Activated T-cell treated with anti-CD3 and anti-CD28 coated beads for 1 hour (primary cell): ENCODE measurements at places on chromosomes 12 and 14.

GRCh38 chr12:84995641-84996040, 40.4 kb downstream of the TSPAN19 start:
- no peak for DNase-seq

DNA sequence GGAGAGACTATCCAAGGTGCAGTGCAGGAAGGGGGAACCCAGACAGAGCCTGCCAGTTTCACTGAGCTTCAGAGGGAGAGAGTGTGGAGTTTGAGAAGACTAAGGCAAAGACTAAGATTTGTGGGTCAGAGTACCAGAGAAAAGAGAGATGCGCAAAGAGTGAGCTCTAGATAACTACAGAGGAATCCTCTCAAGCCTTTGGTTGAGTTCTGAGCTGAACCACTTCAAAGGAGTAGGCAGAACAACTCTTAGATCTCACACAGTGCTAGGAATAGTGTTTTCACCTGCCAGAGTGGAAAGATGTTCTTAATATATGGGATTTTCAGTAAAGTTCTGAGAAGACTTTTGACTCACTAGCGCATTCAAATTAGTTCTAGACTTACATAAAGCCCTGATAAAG, 10.7 kb upstream of the M6PR start:
- DNase-seq, result no peak

GRCh38 chr12:131137836-131138637, 184.3 kb downstream of the ADGRD1 start:
- DNase-seq, result no peak

DNA sequence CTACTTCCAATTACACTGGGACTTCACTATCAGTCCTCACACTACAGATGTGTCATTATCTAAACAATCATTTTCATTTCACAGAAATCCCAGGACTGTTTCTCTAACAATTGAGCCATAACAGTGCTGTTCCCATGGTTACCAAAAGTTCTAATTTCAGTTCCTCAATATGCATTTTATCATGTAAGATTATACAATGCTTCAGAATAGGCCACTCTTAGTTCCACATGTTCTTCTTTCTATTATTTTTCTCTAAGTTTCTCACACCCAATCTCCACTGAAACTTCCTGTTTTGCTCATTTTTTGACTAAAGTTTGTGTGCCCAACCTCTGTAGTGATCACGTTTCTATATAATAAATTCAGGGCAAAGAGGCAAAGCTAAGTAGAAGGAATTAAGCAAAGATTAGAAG, 185.8 kb downstream of the DUSP6 start:
- no peak for DNase-seq

- no peak for DNase-seq
Measured at GRCh38 chr12:26318661-26319068, 123.3 kb downstream of the SSPN start.

- DNase-seq, result no peak
Measured at GRCh38 chr12:23228101-23228500, 603.1 kb downstream of the ETNK1 start.

DNA sequence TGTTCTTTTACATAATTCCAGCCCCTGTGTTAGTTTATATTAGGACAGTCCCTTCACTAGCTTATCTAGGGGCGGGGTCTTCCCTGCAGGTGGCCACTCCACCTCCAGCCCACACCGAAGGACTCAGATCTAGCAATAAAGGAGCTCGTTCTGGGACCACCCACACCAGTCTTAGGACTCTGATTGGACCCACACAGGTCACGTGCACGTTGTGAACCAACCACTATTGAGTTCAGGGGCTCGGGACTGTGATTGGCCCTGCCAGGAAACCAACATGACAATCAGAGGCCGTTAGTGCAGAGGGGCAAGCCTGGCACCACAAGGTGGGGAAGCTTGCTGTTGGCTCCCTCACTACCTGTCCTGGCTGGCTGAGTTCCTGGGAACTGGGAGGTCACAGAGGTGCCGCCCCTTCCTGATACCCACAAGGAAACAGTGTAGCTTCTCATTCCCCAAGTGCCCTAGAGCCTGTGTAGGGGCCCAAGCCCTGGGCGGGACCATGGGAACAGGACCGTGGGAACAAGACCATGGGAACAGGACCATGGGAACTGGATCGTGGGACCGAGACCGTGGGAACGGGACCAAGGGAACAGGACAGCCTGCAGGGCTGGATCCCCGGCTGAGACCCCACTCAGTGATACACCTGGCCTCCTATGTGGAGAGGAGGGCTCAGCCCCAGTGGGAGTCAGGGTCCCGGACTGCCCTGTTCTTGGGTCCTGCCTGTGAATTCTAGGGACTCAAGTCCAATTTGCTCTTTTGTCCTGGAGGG, 297.8 kb downstream of the ADGRD1 start:
- DNase-seq, result no peak

- DNase-seq, result no peak
Measured at GRCh38 chr12:77062846-77063461, 2.4 kb downstream of the E2F7 start.

DNA sequence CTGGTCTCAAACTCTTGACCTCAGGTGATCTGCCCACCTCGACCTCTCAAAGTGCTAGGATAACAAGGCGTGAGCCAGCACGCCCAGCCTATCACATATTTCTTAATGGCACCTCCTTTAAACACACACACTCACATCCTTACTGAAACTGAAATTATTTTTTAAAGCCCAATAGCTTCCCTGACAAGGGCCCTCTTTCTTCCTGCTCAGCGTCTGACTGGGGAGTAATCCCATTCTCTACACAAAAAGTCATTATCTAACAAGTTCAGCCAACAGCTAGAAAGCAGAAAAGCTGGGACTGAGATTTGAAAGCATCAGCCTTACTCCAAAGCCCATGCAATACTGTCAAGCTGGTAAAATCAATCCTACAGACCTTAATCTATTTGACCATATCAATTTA, 10.0 kb upstream of the AICDA start:
- no peak for DNase-seq

GRCh38 chr12:81699551-81699950, 59.6 kb downstream of the PPFIA2 start:
- DNase-seq, result no peak

- no peak for DNase-seq
Measured at GRCh38 chr12:108689314-108690190, 41.8 kb downstream of the CORO1C start.

DNA sequence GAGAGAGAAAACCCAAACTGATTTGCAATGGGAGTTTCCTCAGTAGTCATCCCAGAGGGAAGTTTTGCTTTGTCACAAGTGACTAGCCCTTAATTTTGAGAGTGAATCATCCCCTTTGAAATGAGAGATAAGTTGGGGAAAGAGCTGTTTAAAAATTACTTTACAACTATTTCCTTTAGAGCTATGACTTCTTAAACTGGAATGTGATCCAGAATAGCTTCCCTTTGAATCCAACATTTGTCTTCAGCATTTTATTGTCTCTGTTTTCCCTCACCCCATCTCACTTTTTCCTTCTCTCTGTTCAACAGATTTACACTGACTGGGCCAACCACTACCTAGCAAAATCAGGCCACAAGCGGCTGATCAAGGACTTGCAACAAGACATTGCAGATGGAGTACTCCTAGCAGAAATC, 109.3 kb downstream of the NAV3 start:
- no peak for DNase-seq

DNA sequence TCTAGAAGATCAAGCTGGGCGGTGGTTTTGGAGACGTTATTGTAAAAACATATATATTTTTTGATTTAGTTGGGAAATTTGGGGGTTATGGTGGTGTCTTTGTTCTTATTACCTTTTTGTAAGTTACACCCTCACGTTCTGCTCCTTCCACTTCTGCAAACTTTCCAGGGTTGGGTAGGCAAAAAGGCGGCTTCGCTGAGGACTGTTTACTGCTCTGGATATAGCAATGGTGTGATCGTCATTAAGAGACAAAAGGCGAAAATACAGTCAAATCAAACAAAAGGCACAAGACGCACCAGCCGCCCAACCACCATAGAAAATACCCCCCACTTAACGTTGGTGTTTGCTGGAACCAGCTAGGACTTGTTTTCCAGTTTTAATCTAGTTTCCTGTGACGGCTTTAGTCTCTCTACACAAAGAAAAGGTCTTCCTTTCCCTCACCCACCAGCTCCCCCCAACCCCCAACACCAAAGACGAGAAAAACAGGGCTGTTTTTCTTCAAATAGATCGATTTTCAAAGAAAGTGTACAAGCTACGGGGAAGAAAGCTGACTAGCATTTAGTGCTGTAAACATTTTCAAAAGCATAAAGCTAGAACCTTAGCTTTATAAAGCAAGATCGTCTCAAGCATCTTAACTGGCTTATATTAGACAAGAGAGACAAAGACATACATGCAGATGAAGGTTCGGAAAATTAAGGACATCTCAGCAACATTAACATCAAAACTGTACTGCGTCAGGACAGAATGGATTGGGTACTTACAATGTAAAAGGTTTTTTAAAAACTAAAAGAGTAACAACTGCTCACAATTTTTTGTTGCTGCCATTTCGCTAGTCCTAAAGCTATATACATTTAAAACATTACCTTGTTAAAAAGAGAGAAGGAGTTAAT, 2.0 kb upstream of the SETD1B start:
- DNase-seq, result peak; percentile 26

- no peak for DNase-seq
Measured at GRCh38 chr12:121741743-121742142, 29.2 kb downstream of the TMEM120B start.

GRCh38 chr12:131850856-131851559, 22.8 kb downstream of the MMP17 start:
- no peak for DNase-seq

DNA sequence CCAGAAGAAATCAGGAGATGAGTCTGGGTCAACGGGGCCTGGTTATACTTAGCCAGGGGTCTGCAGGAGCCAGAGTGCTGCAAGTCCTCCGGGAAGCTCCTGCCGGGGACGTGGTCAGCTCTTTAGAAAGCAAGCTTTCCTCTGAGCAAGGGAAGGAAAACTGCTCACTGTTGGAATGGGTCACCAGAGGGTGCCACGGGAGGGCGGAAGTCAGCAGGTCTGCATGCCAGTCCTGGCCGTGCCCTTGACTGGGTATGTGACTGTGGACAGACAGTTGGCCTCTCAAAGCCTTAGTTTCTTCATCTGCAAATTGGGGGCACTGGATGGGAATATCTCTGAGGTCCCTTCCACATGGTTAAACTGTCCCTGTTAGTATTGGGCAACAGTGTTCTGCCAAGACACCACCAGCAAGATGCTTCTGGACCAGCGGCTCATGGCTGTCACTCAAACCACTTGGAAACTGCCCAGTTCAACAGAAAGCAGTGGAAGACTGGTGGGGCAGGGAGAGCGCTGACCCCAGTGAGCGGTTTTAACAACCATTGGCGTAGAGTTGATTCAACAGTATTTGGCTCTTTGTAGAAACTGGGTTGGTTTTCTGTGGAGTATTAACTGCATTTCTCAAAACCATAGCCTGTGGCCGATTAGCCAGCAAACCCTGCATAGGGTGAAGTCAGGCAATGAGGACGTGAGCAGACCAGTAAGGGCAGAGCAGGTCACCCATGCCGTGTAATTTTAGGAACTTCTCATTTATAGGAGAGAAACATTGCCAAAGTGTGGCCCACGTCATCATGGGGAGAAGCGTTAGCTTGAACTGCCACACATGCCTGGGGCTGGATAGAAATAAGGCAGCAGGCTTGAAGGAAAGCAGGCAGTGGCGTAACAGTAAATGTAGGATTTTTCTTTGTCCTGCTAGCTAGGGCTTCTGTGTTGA, 163.9 kb upstream of the PRMT8 start:
- no peak for DNase-seq

- no peak for DNase-seq
Measured at GRCh38 chr12:40730281-40730680, 38.0 kb downstream of the CNTN1 start.

DNA sequence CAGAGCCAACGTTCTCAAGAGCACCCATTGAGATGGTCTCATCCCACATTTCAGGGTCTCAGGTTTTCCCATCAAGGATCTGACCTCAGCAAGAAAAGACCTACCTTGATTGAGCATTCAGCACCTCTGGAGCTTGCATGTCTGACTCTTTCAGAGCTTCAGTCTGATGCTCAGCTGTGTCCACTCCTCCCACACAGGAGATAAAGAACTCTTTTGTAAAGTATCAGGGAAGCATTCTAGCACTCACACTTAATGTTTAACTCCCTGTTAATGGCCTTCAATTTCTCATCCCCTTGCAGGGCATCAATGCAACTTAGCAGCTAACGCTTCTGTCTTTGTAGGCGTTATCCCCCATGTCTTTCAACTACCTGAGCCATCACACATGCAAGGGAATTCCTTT, 124.1 kb downstream of the GALC start:
- DNase-seq, result no peak

GRCh38 chr14:65255583-65256461, 153.5 kb upstream of the MAX start:
- DNase-seq, result no peak

- no peak for DNase-seq
Measured at GRCh38 chr14:53016491-53016890, 65.6 kb upstream of the FERMT2 start.

DNA sequence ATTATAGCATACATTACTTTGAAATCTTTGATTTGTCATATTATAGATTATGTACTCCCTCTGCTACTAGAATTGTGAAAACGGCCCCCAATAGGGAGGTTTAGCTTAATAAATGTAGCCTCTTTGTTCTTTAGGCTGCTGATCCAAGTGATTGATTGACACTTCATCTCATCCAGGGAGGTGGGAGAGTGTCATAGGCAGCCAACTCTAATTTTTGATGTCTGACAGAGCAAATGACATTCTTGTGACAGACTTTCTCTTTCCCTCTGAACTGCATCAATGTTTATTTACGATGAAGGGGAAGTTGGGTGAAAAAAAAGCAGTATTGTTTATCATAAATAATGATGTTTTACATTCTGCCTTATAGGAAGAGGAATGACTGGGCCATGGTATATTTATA, 221.4 kb downstream of the MDGA2 start:
- DNase-seq, result no peak
